Central memory CD8-positive, alpha-beta T cell (primary cell): ENCODE measurements at places on chromosomes 16 and 17.

- no peak for DNase-seq
These were observed 34.3 kb upstream of the RPRML start for GRCh38 chr17:47013341-47013740.

DNA sequence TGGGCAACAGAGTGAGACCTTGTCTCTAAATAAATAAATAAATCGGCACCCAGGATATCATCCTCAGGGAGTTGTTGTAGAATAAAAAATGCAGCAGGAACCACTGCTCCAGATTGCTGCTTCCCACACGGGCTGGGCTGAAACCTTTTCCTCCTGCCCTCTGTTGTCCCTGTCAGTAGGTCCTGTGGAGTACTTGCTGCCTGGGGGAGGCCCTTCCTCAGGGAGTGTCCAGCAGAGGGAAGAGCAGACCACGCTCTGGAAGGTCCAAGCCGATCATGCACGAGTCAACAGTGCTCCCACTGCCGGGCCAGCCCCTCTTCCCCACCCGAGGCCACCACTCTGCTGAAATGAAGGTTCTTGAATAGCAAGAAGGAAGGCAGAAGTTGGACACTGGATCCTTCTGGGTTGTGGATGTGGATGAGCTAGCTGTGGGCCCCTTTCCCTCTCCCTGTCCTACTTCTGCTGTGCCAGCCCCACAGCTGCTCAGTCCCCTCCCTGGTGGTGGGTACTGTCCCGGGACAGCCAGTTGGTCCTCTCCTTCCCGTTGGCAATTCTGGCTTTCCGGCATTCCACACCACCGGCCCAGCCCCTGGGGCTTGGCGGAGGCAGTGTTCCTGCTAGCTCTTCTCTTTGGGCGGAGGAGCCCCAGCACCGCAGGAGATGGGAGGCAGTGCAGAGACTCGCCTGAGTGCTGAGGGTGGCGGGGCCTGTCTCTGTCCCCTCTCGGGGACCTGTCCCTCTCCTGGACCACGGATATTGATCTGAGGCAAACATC, 10.8 kb downstream of the CDK5R1 start:
- DNase-seq = no peak

- DNase-seq = no peak
These were observed 21.6 kb downstream of the ITPRIPL2 start for GRCh38 chr16:19135201-19135842.

DNA sequence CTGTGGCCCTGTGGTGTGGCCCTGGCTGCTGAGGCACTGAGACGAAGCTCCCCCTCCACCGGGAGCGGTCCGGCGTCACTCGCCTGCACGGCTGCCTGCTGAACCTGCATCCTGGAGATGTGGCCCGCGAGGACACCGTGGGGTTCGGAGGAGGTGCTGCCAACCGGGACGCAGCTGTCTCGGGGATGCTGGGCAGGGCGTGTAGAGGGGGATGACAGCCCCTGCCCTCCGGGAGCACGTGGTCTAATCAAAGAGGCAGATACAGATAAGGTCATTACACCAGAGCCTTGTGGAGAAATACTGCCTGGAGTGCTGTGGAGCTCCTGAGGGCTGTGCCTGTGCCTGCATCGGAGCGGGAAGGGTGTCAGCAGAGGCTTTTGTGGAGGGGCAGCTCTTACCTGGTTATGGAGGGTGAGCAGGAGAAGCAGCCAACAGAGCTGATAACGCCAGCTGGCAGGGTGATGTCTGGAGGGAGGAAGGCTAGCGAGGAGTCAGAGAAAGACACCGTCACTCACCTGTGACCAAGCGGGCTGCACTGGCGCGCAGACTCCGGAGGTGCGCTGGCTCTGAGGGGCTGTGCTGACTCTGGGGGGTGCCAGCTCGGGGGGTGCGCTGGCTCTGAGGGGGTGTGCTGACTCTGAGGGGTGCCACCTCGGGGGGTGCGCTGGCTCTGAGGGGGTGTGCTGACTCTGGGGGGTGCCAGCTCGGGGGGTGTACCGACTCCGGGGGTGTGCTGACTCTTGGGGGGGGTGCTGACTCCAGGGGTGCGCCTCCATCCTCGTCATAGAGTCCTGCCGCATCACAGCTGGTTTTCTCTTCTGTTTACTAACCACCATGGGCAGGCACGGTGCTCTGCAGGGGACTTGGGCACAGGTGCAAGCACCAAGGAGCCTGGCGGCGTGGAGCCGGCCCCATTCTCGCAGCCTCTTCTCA, 104.7 kb upstream of the CHMP6 start:
- DNase-seq = no peak

GRCh38 chr16:12439399-12440227, 364.1 kb downstream of the CPPED1 start:
- DNase-seq = no peak

GRCh38 chr17:40113907-40114245, 7.9 kb upstream of the MSL1 start:
- no peak for DNase-seq

DNA sequence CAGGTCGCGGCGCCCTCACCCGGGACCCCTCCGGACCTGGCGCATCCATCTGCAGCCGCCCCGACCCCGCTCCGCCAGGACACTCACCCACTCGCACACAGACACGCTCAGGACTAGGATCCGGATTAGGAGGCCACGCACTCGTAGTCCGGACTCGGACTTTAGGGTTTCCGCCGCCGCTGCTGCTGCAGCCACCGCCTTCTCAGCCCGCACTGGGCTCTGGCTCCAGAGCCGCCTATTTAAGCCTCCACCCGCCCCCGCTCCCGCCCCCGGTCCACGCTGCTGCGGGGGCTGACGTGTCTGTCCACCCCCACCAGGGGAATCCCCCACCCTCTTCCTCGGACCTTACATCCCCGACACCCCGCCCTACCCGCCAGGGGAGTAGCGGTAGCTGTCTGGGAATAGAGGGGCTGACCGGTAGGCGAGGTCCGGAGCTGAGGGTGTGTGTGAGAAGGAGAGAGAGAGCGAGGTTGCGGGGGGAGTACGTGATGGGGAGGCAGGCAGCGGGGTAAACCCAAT, at the start of gene RRAD:
Gene RRAD (minus strand): TSS at position 214 of the 519 bp plus-strand sequence. CDS start 356 bp downstream, outside the sequence.
- DNase-seq = no peak

DNA sequence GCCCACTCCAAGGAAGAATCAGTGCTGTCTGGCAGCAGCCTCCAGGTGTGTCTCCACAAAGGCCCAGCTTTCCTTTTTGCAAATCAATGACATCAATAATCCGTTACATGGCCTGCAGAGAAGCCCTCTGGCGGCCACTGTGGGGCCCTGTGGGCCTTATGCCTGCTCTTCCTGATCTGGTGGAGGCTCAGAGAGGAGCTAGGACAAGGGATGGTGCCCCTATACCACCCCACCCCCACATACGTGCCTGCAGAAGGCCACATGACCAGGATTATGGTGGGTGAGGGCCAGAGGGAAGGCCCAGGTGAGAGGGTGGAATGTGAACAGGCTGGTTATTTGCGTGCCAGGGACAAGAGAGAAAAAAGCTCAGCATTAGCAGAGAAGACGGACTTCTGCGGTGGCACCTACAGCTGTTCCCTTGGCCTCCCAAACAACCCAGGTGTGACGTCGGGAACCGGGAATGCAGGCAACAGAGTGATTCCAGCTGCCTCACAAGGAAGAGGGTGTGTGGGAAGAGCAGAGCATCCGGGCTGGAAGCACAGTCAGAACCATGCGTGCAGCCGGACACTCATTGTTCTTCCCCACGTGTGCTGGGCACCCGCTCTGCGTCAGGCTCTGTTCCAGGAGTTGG, 22.5 kb downstream of the EIF4A3 start:
- DNase-seq = no peak

GRCh38 chr17:28042721-28043291, 329 bp downstream of the NLK start:
- no peak for DNase-seq

DNA sequence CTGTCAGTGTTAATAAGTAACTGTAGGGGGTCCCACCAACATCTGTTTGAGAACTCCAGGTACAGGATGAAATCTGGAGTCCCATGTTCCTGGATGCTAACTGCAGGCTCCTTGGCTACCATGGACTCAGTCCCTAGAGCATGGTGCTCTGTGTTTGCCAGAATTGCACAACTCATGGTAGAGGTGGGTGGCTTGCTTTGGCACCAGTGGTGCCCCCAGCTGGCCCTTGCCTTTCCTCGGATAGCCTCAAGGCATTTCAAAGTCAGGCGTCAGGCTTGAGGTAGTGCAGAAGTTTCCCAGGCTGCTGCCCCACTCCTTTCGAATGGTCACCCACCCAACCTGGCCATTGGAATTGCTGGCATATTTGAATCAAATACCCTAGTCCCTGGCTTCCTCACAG, 179.9 kb downstream of the RBFOX1 start:
- DNase-seq = no peak

GRCh38 chr17:19579192-19579761, 45.6 kb downstream of the SLC47A1 start:
- no peak for DNase-seq

- no peak for DNase-seq
These were observed 3.1 kb downstream of the NPW start for GRCh38 chr16:2022723-2023091.

DNA sequence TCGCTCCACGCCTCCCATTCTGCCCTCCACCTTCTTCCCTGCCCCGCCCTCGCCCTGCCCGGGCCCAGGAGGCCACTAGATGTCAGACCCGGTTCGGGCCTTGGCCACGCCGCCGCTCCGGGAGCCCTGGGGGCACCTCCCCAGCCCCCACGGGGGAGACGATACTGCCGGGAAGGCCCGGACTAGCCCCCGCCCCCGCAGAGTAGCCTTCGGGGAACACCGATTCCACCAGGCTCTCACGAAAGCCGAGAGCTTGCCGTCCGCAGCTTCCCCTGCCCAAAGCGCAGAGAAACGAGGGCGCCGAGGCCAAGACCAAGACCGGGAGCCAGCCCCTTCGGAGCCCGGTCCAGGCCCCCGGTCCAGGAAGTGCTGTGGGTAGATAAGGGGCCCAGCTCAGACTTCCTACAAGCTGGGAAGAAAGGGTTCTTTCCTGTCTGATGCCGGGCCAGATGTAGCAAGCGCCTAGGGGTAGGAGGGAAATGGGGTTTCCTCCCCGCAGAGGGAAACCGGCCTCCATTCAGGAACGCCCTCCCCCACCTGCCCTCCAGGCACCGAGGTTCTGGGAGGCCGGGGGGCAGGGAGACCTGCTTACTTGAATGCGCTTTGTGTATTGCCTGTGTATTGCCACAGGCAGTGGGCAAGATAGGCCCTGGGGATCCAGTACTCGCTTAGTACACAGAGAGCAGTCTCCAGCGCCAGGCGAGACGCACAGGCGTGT, 806 bp upstream of the CYB561 start:
- DNase-seq = peak; percentile 18

GRCh38 chr17:50908860-50909764, 43.0 kb upstream of the TOB1 start:
- DNase-seq = no peak

DNA sequence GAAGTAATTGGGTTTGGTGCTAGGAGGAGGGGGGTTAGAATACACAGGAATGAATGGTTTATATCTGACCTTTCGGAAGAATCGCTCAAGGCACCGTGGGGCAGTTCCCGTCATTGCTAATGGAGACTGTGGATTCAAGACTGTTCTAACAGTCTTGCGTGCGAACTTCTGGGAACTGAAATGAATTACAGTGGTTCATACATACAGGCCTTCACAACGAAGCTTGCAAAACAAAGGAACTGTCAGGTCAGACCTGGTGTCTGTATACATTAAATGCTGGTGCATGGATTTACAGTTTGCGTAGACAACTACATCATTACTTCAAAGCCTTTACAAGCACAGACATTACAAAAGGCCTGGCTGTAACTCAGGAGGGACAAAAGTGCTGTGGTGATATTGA, 983.9 kb downstream of the CDH11 start:
- DNase-seq = no peak

- no peak for DNase-seq
These were observed 9.4 kb upstream of the SPATA2L start for GRCh38 chr16:89710709-89711564.

GRCh38 chr17:50276588-50277356, 2.5 kb downstream of the TMEM92 start:
- DNase-seq = no peak

DNA sequence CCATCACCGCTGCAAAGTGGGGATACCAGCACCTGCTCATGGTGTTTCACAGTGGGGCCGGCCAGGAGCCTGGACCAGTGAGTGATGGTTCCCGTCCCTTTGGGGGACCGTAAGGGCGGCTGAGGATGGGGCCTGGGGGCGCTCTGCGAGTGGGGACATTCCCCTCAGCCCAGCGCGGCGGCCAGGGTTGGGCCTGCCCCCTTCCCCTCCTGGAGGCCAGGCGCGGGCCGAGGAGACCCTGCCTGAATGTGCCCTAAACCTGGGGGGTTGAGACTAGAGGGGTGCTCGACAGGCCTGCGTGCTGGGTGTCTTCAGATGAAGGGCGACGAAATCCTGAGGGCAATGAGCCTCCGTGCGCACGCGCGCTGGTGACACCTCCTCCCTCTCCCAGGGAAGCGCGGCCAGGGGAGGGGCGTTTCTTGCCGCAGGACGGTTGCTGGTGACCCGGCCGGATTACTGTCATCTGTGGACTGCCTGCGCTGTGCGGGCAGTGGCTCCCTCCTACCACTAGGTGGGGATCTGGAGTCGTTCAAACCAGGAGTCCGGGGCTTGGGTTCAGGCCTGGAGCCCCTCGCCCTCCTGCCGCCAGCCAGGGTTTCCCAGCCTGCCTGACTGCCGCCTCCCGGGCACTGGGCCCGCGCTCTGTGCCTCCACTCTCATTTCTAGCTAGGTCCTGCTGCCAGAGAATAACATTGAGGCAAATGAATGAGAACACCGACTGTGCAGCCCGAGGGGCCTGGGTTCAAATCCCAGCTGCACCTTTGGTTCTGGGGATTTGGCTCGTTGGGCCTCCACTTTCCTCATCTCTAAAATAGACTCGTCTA, 17.1 kb downstream of the TBX2 start:
- peak; percentile 29 for DNase-seq

GRCh38 chr16:51382211-51382610, 231.1 kb upstream of the SALL1 start:
- no peak for DNase-seq

GRCh38 chr16:15726715-15727114, 76.7 kb downstream of the NDE1 start:
- DNase-seq = no peak

- no peak for DNase-seq
These were observed 96.5 kb downstream of the ANKRD11 start for GRCh38 chr16:89393738-89394406.

GRCh38 chr17:81890447-81891302, 711 bp downstream of the ALYREF start:
- no peak for DNase-seq

GRCh38 chr16:88570691-88571092, 489 bp downstream of the ZC3H18 start:
- DNase-seq = peak; percentile 41

- no peak for DNase-seq
These were observed 1.2 kb downstream of the G6PC3 start for GRCh38 chr17:44071772-44072171.

DNA sequence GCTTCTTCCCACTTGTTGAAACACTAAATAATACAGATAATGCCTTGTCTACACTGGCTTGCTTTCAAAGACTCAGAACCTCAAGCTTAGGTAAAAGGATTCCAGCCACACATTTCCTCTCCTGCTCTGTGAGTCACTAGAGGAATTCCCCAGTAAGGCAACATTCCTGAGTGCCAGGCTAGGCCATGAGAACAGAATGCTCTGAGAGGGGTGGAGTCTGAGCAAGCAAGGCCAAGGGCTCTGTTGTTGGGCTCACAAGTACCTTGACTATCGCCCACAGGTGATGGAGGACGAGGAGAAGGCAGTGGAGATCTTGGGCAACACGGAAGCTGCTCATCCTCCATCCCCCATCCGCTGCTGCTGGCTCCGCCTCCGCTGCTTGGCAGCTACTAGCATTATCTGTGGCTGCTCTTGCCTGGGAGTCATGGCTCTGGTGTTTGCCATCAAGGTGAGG, 6.7 kb upstream of the PHKG2 start:
- no peak for DNase-seq

- no peak for DNase-seq
These were observed 31.1 kb upstream of the COX10 start for GRCh38 chr17:14038206-14038605.

- DNase-seq = no peak
These were observed 503.9 kb downstream of the CDH11 start for GRCh38 chr16:64617836-64618476.
